ENCODE measurements at places on chromosomes 1 and 21.

DNA sequence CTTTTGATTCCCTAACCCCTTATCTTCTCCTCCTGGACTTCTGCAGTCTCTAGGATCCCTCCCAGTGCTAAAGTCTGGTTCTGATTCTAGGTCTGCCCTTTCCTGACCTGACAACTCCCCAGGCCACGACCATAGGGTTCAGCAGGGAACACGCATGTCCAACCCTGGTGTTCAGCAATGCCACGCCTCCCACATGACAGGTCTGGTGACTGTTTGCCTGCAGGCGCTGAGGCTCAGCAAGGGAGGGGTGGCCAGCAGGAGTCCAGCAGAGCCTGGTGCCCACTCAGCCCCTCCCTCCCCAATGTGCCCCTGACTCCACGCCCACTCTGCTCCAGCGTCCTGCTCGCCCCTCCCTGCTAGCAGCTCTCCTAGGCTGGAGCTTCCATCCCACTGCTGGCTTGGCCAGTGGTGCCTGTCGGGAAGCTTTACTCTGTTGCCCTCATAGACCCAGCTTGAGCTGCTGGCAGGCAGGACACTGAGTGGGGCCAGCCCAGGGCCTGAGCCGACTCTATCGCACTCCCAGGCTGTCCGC, 17.3 kb downstream of the SLC9A1 start:
- DNase-seq = no peak

DNA sequence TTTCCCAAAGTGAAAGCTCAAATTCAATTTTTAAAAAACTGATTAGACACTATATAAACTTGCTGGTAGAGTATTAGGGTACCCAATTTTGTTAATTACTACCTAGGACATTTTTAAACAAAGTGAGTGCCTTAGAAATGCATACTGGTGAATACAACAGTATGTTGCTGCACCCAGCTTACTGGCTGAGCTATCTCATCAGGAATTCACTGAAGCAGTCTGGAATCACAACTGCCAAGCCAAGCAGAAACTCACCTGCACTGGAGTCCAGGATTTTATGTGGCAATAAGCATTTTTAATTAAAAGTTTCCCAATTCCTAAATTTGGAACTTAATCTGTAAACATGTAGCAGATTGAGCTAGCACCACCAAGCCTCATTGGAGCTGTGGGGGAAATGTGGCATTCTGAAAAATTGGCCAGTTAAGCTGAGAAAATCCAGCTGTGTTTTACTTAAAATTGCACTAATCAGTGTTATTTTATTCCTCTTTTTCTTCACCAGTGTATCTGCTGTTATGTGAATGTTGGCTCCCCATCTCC, 61.8 kb downstream of the CLEC20A start:
- no peak for DNase-seq

DNA sequence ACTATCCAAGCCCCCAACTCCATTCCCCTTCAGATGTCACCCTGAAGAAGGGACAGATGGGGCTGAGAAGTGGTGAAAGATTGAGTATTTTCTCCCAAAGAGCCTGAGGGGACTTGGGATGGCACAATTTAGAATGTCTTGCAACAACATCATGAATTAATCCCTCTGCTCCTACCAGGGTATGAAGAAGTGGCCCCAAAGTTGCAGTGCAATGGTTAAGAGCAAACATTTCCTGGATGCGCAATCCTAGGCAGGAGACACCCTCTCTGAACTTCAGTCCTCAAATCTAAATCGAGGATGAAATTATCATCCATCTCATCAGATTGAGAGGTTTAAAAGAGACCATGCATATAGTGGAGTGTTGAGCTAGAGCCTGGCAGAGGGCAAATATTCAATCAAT, 28.6 kb upstream of the CITED4 start:
- no peak for DNase-seq

DNA sequence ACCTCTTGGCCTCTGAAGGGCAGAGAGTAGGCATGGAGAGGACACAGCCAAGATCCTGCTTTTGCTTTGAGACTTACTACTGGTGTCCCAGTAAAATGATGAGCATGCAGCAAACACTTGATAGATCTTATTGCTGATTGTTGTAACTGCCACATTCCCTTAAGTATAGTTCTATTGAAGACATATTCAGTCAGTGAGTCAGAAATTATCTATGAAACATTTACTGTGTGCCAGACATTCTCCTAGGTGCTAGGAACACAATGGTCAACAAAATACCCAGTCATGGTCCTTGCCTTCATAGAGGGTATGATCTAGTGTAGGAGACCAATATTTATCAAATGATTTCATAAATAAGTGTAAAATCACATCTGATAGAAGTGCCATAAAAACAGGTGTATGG, 13.6 kb downstream of the STYXL2 start:
- DNase-seq = no peak

Measured in common myeloid progenitor, CD34-positive (primary cell).